Hepatocyte (in vitro differentiated cells): ENCODE measurements at places on chromosomes 11 and 22.

GRCh38 chr22:37258753-37259401 lies 14.8 kb upstream of the RAC2 start:
- DNase-seq: no peak

DNA sequence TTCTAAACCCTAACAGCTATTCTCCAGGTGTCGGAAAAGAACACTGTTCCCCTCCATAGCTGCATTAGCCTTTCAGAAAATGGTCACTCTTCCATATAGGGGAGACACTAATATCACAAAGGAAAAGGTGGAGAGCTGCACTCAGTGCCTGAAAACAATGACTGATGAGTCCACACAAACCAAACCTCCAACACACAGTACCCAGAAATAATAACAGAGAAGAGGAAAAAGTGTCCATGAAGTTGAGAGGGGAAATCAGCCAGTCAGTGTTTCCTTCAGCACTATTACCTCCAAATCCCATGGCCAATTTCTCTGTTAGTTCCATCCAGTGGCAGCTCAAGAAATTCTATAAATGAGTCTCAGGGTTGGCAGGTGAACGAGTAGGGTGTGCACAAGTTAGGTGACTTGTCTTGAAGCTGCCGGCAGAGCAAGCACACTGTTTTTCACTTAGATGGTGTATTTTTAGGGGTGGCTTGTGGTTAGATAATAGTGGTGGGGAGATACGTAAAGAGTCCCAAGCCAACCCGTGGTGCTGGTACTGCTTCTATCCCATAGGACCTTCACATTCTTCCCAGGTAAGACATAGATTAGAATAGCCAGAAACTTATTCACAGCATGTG lies 84.5 kb upstream of the CHRM4 start:
- no peak for DNase-seq

- no peak for DNase-seq
Observed at GRCh38 chr11:85705800-85706199, 19.8 kb upstream of the CCDC89 start.

GRCh38 chr22:50189184-50189848 lies 3.6 kb downstream of the TRABD start:
- DNase-seq: no peak
